Calu3 (cell line): ENCODE measurements at places on chromosomes 3 and 15.

- no peaks in the 10 kb centered on the region for H3K4me1 ChIP-seq
- no peak for DNase-seq
- H3K27ac ChIP-seq = no peak overlapping the region
Observed at GRCh38 chr3:17573396-17573795, 169.0 kb downstream of the TBC1D5 start.

- H3K4me1 ChIP-seq = no peaks in the 10 kb centered on the region
- no peak for DNase-seq
- peaks cover 67% of the 10 kb centered on the region for H3K27me3 ChIP-seq
- no peak overlapping the region for H3K27ac ChIP-seq
- no peaks in the 10 kb centered on the region for H3K36me3 ChIP-seq
Observed at GRCh38 chr3:126322181-126322967, 34.8 kb downstream of the KLF15 start.

DNA sequence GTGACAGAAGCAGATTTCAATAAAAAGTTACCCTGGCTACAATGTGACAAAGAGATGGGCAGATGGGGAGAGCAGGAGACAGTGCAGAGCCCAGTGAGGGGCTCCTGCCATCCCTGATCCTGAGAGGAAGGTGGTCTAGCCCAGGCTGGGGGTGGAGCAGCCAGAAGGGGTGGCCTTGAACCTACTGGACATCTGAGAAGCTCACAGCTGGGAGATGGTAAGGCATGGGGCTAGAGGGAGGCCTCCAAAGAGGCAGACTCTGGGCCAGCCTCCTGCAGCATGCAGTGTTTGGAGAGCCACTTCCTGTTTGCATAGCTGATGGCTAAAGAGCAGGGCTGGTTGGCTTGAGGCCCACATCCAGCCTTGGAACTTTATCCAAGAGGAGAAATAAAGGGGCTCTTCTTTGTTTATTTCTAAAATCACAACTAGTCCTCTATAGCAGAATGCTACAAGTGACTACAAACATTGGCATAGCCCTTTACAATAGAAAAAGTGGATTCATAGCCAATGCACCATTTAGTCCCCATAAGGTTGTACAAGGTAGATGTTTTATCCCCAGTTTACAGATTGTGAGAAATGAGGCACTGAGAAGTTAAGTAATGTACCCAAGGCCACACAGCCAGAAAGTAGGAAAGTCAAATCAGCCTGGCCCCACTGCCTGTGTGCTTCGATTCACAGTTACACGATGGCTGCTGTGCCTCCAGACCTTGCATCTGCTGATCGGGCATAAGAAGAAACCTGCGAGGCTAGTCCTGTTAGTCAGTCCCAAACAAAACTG lies 4.6 kb downstream of the EFCC1 start:
- H3K4me1 ChIP-seq = peaks cover 21% of the 10 kb centered on the region
- H3K27me3 ChIP-seq = peaks cover 57% of the 10 kb centered on the region

DNA sequence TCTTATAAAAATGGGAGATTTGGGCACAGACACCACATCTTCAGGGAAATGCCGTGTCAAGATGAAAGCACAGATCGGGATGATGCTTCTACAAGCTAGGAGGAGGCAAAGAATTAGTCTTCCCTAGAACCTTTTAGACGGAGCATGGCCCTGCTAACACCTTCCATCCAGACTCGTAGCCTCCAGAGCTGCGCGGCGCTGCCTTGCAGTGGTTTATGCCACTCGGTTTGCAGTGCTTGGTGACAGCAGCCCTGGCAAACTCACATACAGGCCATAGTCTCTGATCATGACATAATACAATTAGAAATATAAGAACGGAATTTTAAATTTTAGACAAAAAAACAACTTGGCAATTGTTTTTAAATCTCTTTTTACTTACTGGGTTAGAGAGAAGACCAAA lies 37.1 kb upstream of the SLC41A3 start:
- no peak for DNase-seq
- peaks cover 8% of the 10 kb centered on the region for H3K4me1 ChIP-seq
- peaks cover 17% of the 10 kb centered on the region for H3K27me3 ChIP-seq
- no peaks in the 10 kb centered on the region for H3K36me3 ChIP-seq
- no peak overlapping the region for H3K27ac ChIP-seq
- H3K4me3 ChIP-seq = no peak overlapping the region
